ENCODE measurements at places on chromosomes 1 and 21.

- no peak for DNase-seq
Observed at GRCh38 chr1:31657972-31658510, 13.4 kb upstream of the PEF1 start.

- no peak for DNase-seq
Observed at GRCh38 chr1:29133861-29134694, 10.4 kb upstream of the TMEM200B start.

GRCh38 chr1:208336137-208336518, 91.9 kb upstream of the PLXNA2 start:
- DNase-seq: no peak

GRCh38 chr1:6045561-6045960, at the start of gene KCNAB2:
TSS of gene KCNAB2 (plus strand) at chr1:6045888. CDS start at chr1:6051537, 5,649 bp downstream.
- DNase-seq: no peak

- DNase-seq: no peak
Observed at GRCh38 chr1:213724640-213725536, 262.9 kb upstream of the PROX1 start.

- no peak for DNase-seq
Observed at GRCh38 chr1:192962901-192963300, 96.3 kb downstream of the UCHL5 start.

DNA sequence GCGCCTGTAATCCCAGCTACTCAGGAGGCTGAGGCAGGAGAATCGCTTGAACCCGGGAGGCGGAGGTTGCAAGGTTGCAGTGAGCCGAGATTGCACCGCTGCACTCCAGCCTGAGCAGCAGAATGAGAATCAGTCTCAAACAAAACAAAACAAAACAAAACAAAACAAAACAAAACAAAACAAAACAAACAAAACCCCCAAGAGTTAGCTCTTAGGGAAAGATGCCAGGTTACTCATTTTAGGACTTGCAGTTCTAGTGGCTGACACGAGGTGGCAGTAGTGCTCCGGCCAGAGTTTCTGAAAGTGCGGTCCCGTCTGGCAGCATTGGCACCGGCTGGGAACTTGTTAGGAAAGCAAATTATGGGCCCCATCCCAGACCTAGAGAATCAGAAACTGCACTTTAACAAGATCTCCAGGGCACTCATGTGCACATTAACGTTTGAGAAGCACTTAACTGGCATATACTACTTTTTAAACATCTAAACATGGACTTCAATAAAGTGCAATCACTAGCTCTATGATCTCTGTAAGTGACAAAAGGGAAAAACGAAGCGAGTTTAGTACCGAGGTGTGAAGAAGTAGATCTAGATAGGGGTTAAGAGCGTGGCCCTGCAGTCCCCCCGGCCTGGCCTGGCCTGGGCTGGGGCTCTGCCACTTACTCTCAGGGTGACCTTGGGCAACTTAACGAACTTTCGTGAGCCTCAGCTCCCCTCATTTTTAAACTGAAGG, 41.9 kb upstream of the TNFRSF1B start:
- DNase-seq: peak; percentile 87

DNA sequence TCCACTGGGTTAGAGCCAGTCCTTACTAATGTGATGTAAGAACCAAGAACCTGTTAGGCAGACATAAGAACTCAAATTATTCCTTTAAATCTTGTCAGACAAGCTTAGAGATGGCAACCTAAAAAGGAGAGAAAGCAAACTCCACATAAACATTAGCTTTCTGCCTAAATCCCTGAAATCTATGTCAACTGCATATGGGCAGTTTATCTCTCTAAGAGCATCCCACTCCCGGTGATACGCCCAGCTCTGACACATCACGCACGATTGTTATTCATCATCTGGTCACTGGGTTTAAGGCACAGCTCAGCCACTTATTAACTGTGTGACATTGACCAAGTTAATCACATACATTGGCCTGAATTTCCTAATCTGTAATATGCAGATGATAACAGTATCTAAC, 323.7 kb downstream of the HHIPL2 start:
- no peak for DNase-seq

DNA sequence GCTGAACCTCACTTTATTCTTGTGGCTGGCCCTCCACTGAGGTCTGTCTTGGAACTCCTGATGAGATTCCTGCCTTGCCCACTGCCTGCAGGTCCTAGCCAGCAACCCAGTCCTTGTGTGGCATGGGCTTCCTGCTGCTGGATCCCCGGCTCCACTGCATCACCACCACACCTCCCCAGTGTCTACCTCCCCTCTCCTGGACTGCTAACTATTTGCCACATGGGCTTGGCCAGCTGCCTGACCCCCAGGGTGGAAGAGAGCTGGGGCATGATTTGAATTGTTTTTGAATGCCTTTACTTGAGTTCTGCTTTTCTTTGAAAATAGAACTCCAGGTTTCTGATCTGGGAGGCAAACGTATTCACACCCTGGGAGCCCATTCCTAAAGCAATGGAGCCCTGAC, 41.2 kb downstream of the SPAG17 start:
- DNase-seq: no peak

- no peak for DNase-seq
Observed at GRCh38 chr1:58923090-58923470, 139.2 kb upstream of the JUN start.

- DNase-seq: no peak
Observed at GRCh38 chr1:17099616-17100340, 19.5 kb downstream of the PADI2 start.

DNA sequence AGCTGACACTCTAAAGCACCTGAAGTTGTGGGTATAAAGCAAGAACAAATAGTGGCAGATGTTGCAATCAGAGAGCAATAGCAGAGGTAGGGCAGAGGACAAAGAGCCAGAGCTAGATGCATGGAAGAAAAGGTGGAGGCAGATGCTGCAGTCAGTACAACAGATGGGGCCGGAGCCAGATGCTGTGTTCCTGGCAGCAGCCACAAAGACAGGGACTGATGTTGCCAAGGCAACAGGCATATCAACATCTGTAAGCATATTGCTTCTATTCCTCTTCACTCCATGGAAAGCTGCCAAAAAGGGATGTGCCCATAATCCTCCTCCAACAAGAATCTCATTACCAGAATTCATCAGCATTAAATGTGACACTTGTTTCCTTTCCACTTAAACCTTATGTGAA, 108.0 kb downstream of the TNNI3K start:
- no peak for DNase-seq

DNA sequence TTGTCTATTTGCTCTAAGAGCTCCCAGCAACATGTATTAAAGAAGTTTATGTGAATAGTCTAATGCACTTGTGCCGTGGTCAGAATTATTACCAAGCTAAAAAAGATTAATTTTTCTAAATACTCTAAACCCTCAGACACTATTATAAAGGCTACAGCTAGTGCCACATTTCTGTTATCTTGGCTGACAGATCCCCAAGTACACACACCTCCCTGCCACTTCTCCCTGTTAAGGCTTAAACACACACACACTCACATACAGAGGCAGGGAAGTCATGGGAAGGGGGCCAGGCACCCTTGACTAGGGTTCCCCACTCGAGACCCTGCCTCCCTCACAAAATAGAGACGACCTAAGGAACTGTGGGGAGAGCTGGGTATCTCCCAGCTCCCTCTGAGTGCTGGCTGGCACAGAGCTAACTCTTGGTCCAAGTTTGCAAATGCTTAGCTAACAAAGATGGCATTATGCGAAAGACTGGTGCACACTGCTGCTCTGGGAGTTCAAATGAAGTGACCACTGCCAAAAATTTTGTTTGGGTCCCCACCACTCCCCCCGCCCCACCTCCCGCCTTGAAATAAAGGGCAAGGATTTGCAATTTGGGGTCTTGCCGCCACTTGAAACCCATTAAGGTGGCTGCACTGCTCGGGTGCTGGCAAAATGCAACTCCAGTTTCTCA, 9.8 kb downstream of the SSBP3 start:
- DNase-seq: no peak

- DNase-seq: no peak
Observed at GRCh38 chr21:41650526-41651145, 116.2 kb downstream of the RIPK4 start.

DNA sequence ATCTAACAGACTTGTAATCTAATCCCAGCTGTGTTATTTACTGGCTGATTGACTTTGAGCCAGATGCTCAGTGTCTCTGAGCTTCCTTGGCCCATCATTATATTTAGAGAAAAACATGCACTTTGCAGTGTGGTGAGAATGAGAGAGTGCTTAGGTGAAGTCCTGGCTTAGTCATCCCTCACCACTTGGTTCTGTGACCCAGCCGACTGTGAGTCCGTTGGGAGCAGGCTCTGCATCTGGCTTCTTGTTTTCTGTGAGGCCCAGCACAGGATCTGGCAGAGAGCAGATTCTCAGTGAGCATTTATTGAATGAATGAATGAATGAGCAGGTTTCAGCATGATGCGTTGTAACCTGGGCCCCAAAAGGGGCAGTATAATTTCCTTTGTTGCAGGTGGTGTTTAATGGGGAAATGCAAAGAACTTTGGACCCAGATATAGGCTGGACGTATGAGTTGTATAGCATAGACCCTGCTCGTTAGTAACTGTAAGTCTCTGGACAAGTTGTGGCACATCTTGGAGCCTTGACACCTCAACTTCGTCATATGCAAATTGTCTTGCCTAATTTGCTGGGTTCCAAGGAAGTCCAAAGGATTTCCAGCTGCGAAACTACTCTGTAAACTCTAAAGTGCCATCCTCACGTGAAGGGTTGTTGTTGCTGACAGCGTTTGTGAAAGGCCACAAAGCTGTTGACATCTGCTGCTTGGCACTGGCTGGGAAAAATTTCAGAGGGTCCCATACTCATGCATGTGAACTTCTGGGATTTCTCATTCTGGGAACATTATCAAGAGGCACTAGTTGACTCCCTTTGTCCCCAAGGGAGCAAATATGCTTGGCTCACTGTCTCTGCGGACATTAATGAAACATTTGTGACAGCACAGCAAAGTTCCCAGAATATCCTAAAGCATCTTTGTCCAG, 138.8 kb upstream of the USP24 start:
- DNase-seq: no peak

- DNase-seq: no peak
Observed at GRCh38 chr1:246681900-246682895, 42.0 kb upstream of the SCCPDH start.

DNA sequence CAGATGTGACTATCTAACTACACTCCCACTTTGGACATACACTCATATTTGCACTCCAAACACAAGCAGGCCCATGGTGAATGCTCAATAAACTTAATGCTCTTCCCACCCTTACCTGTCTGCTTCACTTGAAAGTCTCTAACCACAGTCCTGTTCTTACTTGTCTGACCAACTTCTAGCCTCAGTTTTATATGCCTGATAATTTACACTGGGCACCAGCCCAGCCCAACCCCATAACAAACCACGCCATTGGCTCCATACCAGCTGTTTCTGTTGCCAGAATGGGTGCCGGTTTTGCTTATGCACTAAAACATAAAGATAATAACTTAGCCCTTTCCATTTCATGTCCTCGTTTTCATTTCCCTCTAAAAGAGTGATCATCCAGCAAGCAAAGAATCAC, 395.4 kb downstream of the NTNG1 start:
- no peak for DNase-seq

- no peak for DNase-seq
Observed at GRCh38 chr1:177067752-177068410, 96.6 kb downstream of the ASTN1 start.

GRCh38 chr1:9909234-9910046, 629 bp downstream of the CTNNBIP1 start:
- DNase-seq: peak; percentile 58

- no peak for DNase-seq
Observed at GRCh38 chr21:14210738-14211137, at the start of gene LIPI. TSS of gene LIPI (minus strand) at chr21:14210955. CDS start at chr21:14210845, 110 bp downstream.

DNA sequence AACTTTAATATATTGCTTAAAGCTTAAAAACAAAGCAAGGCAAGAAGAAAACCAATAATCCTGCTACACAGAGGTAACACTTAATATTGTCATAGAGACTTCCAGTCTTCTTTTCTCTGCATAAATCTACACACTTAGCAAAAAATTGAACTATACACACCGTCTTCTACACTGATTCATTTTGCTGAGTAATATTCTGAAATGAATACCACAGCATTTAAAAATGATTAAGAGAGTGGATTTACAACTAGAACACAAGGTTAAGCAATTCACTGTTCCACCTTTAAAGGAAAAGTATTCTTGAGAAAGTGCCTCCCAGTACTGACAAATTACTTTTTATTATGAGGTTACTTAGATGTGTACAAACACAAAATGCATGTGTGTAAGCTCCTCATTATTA, 22.2 kb upstream of the ITPKB start:
- no peak for DNase-seq

DNA sequence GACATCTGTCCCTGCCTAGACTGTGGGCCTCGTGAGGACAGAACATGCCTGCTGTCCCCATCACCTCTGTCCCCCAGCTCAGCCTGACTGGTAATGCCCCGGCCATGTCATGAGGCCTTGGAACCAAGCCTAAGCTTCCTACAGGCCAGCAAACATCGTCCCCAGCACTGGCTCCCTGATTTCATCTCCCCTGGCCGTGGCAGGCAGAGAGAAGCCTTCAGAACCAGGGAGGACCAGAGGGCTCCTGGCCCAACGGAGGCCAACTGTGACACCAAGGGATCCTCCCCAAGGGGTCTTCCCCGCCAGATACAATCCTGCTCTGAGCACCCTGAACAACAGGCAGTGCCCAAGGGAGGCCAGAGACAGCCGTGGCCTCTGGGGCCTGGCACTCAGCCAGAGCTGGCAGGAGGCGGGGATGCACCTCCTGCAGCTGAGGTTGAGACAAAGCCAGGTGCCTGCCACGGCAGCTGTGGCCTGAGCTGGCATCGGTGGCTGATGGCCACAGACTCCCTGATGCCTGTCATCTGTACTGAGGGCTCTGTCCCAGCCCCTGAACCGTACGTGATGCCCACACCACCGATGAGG, 9.9 kb upstream of the NPHP4 start:
- no peak for DNase-seq

- DNase-seq: no peak
Observed at GRCh38 chr1:50023292-50024159, at the start of gene AGBL4. TSS of gene AGBL4 (minus strand) at chr1:50023954.

DNA sequence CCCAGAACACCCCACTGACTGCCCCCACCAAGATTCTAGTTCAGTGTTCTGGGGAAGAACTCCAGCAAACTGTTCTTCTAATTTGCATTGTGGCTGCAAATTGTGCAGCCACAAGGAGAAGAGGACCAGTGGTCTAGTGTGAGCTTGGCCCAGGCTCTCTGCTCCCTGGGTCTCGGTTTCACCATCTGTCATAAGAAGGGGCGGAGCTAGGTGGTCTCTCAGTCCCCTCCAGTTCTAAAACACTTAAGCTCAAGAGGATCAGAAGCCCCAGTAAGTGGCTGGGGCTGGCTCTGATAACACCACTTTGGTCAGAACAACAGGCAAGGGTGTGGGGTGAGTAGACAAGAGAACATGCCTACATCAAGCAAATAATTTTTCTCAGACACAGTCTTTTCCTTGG, 99.9 kb downstream of the BEND5 start:
- no peak for DNase-seq

DNA sequence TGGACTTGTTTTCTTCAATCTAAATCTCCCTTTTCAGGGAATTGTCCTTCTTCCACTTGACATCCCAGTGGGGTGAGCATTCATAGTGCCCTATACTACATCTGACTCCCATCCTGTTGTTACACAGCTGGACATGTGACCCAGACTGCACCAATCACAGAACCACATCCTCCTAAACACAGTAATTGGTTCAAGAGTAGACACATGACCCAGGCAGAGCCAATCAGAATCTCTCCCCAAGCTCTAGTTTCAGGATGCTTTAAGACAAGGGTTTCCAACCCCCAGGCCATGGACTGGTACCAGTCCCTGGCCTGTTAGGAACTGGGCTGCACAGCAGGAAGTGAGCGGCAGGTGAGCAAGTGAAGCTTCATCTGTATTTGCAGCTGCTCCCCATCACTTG, 5.6 kb upstream of the DDOST start:
- no peak for DNase-seq

Data from B cell (primary cell).